ENCODE measurements at places on chromosomes 6 and 20.

DNA sequence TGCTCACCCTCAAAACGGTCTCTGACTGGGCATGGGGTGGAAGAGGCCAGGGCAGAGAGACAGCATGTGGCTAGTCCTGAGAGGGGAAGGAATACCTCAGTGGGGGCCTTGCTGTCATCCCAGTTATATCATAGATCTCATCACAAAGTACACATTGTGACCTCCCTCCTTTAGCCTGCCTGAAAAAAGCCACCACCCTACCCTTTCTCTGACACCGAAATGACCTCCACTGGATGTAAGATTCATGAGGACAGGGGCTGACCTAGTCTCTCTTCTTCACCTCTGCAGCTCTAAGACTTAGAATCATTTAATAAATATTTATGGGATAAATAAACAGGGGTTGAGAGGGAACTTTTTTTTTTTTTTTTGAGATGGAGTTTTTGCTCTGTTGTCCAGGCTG lies at the start of gene C20orf173:
Gene C20orf173 (minus strand): TSS at position 101 of the 400 bp plus-strand sequence. CDS start 279 bp downstream, outside the sequence.
- DNase-seq, result no peak

DNA sequence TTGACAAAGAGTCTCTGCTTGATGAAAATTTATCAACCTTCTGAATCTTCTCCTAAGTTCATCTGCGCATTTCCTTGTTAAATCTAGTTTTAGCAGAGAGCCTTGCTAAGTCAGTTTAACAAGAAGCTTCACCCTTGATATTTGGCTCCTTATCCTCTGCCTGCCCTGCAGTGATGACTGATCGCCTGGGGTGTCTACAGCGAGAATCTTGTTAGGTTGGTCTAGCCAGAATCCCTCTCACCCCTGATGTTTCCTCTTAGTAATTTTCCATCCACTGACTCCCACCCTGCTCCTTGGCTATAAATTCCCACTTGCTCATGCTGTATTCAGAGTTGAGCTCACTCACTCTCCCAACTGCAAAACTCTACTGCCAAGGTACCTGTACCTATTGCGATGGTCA lies 114.1 kb downstream of the TENT5A start:
- DNase-seq, result no peak

DNA sequence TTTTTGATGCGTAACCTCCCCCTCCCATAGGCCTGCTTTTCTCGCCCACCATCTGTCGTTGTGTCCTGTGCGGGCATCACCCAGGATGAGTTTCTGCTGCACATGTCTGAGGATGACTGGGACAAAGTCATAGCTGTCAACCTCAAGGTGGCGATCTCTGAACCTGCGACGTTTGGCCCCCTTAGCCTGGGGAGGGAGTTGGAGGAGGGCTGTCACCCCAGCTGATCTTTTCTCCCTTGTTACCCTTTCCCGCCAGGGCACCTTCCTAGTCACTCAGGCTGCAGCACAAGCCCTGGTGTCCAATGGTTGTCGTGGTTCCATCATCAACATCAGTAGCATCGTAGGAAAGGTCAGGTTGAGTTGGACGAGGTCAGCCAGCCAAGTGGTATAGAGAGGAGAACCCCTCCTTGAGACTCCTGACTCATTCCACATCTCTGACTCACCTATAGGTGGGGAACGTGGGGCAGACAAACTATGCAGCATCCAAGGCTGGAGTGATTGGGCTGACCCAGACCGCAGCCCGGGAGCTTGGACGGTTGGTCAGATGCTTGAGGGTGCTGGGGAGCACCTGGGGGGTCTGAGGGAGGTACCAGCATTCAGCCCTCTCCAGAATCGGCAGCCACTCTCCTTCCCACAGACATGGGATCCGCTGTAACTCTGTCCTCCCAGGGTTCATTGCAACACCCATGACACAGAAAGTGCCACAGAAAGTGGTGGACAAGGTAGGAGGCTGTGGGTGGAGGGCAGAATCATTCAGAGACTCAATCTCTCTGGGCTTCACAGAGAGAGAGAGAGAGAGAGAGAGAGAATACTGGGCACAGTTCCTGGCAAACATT lies 954 bp downstream of the HSD17B8 start:
- DNase-seq, result no peak

- DNase-seq, result no peak
Measured at GRCh38 chr20:1392443-1392692, 486 bp downstream of the FKBP1A start.

DNA sequence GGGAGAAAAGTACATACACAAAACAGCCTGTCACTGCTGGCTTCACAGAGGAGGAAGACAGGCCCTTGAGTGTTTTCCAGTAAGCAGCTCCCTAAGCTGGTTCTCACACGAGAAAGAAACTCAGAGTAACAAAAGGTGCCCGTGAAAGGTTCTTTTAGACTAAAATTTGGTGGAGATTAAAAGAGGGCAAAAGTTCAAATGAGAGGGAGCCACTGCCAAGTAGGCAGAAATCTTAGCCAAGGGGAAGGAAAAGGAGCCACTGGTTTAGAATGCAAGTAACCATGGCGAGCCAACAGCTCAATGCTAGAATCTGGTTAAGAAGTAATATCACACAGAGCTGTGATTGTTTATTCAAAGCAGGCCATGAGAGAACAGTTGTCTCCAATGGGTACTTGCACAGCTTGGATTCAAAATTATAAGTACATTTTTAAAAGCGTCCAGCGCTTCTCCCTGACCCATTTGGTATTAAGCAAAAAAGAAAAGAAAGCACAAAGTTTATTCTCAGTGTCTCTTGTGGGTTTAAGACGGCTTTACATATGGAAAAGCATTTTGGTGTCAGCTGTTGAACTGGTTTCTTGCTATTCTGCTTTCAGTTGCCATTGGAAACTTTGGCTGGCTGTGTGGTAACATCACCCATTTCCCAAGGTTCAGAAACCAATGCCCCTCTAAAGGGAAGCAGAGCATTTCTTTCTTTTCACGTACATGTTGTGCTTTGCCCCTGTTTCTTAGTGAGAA lies 648.5 kb downstream of the RNF144B start:
- no peak for DNase-seq

DNA sequence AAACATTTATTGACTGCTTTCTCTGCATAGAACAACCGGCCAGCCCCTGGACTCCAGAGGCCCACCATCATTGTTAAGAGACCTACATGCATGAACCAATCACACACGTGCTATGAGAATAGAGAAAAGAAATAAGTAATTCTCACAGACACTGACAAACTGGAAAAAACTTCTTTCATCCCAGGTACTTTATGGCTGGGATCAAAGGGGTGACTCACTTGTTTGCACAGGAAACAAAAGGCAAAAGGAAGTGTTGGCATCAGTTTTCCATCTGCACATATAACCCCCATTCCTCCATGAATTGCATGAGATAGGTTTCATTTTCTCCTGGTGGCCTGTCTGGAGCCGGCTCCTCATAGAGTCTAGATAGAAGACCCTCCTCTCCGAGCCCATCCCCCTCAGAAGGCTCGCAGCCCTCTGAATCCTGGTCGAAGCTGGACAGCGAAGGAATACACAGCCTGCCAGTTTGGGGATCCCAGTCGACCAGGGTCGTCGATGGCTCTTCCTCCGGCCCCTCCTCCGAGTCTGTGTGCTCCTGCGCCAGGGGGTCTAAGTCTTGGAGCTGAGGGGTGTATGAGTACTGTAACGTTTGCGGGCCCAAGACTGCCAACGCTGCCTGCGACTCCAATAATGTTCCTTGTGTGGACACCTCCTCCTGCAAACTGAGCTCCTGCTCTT lies 43.3 kb downstream of the IL20RA start:
- no peak for DNase-seq

Measured in upper lobe of left lung (tissue), 6 donors.